ENCODE measurements at places on chromosomes 4 and X.
A peak's percentile ranks its signal among the peaks of the same experiment; 100 is the strongest.

DNA sequence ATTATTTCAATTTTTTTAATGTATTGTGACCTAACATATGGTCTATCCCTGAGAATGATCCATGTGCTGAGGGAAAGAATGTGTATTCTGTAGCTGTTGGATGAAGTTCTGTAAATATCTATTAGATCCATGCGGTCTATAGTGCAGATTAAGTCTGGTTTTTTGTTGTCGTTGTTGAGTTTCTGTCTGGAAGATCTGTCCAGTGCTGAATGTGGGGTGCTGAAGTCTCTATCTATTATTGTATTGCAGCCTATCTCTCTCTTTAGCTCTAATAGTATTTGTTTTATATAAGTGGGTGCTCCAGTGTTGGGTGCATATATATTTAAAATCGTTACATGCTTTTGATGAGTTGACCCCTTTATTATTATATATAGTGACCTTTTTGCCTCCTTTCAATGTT lies 26.2 kb upstream of the PAGE3 start:
- DNase-seq, result no peak

- DNase-seq, result no peak
Measured at GRCh38 chr4:101968364-101968763, 177.8 kb downstream of the BANK1 start.

DNA sequence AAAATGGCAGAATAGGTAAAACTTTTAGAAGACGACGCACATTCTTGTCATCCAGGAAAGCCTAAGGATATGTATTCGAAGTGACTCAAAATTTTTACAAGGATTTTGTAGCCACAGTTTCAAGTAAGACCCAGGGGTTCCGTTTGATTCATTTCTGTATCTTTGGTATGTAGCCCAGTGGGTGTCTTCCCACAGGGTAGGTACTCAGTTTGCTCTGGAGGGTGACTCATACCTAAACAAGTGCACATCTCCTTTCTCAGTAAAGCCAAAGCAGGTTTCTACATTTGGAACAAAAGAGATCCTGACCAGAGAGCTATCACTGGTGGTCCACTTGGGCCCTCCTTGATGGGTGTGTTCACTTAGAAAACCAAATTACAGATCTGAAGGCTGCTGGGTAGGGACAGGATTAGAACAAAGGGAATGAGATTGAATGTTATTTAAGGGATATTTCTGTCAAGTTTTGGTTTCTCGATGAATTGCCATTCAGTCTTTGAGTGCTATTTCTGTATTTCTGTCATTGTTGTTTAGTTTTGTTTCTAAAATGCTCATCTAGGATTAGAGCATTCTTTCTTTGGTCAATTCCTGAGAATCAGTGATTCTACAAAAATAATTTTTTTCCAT lies 56.1 kb downstream of the PLS3 start:
- peak; percentile 87 for DNase-seq

- no peak for DNase-seq
Measured at GRCh38 chrX:124346877-124347241, 496 bp downstream of the SH2D1A start.

GRCh38 chr4:47647544-47647943 lies 162.5 kb downstream of the ATP10D start:
- DNase-seq, result no peak

GRCh38 chr4:146053891-146054290 lies 115.3 kb upstream of the ZNF827 start:
- DNase-seq, result peak; percentile 50

DNA sequence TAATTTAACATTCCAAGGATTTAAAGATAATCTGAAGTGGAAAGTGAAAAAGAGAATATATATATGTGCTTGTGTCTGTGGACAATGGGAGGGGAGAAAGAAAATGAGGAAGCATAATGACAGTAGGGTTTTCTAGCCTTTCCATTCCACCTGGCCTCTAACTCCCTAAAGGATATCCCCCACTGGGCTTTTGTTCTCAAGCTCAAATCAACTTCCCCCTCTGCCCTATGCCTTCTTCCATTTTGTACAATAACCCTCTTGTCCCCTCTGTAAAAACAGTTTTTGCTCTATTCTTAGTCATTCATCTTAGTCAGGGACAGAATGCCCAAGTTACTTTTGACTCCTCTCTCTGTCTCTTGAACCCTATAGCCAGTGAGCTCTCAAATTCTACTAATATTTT lies 23.6 kb downstream of the ANTXR2 start:
- DNase-seq, result no peak

DNA sequence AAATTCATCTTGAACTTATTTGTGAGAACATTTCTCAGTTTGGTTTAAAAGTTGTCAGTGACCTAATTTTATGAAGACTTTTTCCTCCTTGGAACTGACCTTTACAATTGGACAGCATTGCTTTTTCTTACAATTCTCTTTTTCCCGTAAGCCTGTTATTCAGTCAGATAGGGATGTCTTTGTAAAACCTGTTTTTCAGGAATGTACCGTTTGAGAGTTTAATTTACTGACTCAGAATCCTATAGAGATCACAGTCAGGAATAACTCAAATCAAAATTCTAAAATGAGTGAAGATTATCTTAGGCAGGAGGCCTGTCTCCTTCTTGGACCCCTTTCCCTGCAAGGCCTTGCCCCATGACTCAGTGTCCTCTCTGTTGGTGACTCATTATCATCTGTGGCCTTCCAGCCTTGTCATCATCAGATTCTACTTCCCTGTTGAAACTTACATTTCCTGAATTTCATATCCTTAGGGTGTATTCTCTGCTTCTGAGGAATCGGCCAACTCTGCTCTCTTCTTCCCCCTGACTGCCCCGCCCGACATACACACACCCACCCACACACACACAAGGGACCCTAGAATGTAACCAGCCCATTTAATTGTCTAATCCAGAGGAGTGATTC lies 99.8 kb downstream of the ARHGAP10 start:
- DNase-seq, result peak; percentile 94

DNA sequence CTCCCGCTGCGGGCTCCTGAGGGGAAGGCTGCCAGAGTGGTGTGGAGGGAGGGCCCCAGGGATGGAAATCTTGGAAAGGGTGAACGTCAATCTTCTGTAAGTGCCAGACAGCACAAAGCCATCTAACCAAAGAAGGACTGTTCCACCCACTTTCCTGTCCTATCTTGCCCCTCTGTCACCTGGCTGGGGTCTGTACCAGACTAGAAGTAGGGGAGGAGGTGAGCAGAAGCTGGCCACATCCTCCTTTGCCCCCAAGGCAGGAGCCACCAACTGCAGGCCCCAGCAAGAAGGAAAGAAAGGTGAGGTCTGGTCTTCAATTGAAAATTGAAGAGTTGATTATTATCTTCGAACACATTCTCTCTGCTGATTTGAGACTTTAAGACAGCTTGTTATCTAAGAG lies 214.4 kb upstream of the LEF1 start:
- no peak for DNase-seq

DNA sequence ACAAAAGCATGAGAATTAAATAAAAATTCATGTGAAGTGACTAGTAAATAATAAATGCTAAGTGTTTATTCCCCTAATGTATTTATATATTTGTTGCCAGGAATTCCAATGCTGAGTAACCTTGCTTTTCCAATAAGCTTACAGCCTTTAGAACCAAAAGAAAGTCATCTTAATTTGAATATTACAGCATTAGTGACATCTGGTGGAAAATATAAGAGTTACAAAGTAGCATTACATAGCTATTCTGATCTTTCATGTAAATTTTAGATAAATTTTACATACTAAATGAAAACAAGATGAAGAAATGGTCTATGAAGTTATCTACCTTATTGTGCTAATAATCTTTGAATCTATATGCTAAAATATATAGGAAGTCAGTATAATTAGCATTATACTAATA lies 10.4 kb downstream of the MAD2L1 start:
- DNase-seq, result no peak

- no peak for DNase-seq
Measured at GRCh38 chrX:118723376-118723775, 4.0 kb upstream of the IL13RA1 start.

DNA sequence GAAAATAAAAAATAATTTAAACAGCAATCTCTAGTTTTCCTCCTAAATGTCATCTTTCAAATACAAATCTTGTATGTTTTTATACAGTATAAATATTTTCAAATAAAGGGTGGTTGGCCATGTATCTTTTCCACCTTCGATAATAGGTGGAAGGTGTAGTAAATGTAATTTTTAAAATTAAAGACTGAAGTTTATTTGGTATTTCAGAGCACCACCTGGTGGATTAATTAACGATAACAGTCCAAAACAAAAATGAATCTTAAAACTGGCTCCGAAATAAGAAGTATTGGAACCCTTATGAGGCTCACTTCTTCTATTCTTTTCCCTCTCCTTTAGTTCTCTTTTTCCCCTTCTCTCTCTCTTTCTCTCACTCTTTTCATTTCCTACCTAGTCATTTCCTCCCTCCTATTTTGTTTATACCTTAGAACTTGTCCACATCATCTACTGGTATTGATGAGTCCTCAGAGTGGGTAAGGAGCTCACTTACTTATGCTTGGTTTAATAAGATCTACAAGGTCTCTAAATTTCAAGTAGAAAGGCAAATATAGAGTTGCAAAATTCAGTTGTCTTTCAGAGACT lies 82.9 kb upstream of the EXOC1L start:
- no peak for DNase-seq

DNA sequence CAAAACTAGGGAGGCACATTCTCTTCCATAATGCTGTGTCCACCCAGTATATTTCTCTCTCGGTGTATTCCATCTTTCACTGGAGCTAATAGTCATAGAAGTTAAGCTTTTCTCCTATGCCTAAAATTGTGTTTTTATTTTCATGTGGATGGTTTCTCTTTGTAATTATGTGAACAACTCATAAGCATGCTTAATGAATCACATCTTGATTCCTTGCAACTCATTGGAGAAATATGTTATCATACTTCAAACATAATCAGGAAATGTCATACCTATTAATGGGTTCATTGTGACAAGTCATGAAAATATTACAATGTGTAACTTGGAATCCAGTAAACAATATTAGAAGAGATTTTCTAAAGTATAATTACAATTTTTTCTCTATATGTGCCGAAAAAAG lies 186.3 kb downstream of the SLC7A11 start:
- peak; percentile 66 for DNase-seq

GRCh38 chrX:107706309-107706708 lies 69.3 kb downstream of the TSC22D3 start:
- no peak for DNase-seq

DNA sequence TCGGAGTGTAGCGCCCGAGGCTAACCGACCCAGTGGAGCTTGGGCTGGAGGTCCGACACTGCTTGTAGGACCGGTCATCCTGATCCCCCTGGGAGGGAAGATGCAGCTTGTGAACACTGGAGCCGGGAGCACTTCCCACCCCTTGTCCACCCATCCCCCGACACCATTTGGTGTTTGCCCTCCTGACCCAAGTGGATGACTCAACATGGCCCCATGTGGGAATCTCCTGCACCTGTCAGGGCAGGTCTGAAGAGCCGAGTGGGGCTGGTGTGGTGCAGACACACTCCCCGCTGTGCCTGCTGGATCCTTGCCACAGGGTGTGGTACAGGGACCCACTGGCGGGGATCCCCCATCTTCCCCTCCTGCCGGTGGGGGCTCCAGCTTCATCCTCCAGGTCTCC lies 90.0 kb upstream of the AFAP1 start:
- peak; percentile 13 for DNase-seq

- DNase-seq, result no peak
Measured at GRCh38 chrX:100299559-100299958, 110.5 kb downstream of the PCDH19 start.

DNA sequence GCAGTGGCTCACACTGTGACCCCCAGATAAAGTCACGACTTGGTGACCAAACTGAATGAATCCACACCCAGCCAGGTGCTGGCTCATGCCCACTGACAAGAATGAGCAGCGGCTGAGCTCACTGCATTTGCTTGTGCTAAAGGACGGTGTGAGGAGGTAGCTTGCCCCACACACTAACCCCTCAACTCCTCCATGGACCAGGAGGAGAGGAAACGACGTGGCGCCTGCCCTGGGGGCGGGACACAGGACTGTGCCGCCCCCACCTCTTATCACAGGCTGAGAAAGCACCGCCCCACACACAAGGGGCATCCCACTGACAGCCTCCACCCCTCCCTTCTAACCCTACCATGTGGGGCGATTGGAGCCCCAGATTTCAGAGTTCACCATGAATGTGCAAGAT lies 43.0 kb downstream of the ZFYVE28 start:
- DNase-seq, result no peak

GRCh38 chrX:112211459-112211858 lies 128.9 kb upstream of the TRPC5 start:
- no peak for DNase-seq

DNA sequence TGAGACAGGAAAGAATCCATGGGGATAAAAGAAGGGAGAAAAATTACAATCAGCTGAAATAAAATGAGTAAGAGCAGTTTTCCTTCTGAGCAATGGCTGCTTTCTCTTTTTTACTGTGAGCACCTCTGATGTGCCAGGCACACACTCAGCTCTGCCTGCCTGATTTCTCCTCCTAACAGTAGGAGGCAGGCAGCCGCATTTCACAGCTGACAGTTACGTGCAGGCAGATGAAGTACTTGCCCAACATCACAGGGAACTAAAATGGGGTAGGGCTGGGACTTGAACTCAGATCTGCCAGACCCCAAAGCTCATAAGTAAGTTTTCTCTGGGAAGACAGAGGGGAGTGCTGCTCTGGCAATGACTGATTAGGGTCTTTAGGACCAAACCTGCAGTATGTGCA lies 54.6 kb downstream of the C4orf50 start:
- DNase-seq, result no peak

DNA sequence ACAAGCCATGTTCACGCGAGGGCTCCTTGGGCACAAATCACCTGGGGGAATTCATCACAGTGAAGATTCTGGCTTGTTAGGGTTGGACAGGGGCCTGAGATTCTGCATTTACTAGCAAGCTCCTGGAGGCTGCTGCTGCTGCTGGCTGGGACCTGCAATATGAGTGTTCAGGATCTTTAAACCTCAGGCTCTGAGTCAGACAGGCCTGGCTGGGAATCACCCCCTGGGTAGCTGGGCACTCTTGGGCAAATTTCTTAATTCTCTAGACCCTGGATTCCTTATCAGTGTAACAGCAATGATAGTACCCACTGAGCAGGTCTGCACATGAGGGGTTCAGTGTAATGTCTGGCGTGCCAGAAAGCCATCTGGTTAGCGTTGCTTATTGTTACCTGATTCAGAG lies 101.5 kb downstream of the DHX15 start:
- peak; percentile 7 for DNase-seq

GRCh38 chr4:183515411-183515810 lies 10.6 kb downstream of the ING2 start:
- DNase-seq, result no peak

All from EL (cell line).